ENCODE measurements at places on chromosomes 5 and 9.

DNA sequence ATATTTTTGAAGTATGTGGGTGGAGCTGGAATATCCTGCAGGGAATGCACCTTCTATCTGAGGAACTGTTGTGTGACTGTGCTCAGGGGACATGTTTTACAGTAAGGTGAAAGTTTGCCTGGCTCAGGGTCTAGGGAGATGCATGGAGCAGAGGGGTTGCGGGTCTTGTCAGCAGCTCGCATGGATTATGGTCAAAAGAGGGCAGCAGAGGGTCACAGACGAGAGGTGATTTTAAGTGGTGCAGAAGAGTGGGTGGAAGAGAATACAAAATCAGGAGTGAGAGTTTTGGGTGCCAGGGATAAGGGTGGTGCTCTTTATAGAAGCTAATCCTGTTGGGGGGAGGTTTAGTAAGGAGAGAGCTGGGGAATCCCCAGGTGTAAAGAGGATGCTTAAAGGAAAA lies 53.5 kb upstream of the GRIN3A start:
- peak; percentile 65 for DNase-seq

GRCh38 chr5:82613891-82614290 lies 335.7 kb upstream of the RPS23 start:
- DNase-seq: no peak

DNA sequence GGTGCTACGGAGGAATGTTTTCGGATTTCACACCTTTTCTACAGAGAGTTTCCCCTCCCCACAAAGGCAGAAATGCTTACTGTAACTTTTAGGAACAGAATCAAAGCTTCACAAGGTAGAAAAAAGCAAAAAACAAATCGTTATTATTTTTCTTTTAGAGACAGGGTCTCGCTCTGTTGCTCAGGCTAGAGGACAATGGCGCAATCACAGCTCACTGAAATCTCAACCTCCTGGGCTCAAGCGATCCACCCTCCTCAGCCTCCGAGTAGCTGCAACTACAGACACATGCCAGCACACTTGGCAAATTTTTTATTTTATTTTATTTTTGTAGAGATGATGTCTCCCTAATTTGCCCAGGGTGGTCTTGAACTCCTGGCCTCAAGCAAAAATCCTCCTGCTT lies 394.5 kb downstream of the CTNND2 start:
- DNase-seq: no peak

DNA sequence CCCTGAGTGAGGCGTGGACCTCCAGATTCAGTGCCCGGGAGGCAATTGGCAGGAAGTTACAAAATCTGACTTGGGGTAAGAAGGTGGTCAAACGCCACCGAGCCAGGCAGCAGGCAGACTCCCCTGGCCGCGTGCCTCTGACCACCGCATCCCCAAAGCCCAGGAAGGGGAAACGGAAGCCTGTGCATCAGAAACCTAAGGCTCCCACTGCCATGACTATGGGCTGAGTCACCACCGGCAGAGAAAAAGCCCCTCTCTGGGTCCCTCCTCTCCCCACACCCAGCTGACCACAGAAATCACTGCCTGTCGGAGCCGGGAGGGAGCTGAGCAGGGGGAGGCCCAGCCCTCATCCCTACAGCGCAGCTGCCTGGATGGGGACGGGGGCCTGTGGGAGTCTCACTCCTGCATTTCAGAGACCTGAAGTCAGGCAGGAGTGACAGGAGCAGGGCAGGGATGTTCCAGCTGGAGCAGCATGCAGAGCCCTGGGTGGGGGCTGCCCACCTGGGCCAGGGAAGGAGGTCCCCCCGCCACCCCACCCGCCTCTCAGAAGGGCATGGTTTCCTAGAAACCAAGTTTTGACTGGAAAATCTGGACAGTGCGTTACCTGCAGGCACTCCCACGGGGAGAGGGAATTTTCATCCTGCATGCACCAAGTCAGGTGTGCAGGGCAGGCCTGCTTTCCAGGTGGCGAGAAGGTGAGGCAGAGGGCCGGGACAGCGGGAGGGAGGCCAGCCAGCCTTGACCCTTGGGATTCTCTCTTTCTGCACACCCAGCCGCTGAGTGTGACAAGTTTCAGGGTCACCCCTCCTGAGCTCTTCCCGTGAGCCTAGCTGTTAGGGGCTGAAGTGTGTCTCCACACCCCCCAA lies 68.2 kb downstream of the LRSAM1 start:
- no peak for DNase-seq

GRCh38 chr9:105712297-105712696 lies 18.0 kb downstream of the TMEM38B start:
- DNase-seq: no peak

DNA sequence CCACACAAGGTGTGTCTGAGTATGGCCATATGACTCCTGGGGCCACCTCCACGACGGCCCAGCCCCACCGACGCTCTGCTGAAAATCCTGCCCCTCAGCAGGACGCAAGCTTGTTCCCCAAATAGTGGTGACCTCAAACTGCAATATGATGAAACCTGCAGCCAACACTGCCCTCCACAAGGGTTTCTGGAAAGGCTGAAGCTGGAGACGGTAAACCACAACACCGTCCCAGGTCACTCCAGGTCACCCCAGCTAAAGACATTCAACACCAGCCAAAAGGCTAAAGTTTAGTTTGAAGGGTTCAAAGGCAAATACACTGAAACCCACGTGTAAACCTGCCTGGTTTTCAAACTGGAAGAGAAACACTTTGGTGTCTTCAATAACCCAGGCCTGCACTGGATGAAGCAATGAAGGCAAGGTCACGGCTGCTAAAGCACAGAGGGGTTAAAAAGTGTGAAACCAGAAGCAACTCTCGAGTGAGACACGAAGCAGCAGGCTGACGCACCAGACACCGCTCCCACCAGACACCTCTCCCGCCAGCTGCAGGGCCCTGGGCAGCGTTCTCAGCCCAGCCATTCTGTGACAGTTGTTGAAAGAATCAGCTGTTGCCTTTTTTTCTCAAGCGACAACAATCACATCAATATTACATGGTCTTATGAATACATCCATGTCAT lies 1.8 kb upstream of the LHX3 start:
- no peak for DNase-seq

GRCh38 chr5:171223927-171224326 lies 85.1 kb upstream of the TLX3 start:
- no peak for DNase-seq

DNA sequence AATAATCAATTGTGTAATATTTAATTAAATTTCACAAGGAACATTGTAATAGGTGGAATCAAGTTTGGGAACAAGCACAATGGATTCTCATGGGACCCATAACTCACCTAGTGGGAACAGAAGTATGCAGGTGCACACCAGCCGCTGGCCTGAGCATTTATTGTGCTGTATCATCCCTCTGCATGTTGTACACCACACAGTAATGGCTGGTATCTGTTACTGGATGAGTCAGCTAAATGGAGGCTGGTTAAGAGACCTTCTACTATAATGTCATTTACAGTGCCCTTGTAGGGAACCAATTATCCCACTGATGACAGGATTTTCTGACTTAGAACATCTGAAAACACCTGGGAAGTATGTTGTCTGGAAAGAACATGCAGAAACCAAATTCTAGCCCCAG lies 3.2 kb upstream of the MAP3K1 start:
- DNase-seq: no peak

DNA sequence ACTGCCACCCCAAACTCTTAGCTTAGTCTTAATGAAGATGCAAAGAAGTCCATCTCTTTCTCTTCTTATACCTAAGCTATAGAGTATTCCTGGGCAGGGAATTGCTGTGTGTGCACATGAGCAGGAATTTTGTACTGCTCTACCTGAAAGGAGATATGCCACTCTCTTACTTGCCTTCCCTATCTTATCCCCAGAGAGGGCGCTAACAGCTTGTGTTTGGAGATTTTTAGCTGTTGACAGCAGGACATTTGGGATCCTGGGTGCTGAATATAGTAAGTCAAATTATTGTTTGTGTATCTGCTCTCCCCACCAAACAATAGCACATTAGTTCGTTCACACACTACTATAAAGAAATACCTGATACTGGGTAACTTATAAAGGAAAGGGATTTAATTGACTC lies 159.5 kb downstream of the GABRG2 start:
- no peak for DNase-seq

DNA sequence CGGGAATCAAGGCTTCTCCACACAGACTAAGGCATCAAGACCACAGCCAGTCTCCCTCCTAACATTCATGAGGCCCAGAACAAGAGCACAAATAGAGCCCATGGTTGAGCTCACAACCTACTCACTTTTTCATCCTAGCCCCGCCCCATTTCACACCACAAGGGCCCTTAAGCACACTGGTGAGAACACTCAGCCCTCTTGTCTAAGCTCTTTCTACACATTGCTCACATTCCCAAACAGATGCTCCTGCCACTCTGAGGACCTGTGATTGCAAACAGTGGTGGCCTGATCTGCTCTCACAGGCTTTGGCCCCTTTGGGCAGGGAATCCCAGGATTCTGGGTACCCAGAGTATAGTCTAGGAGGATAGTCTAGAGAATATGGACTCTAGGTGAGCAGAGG lies 54.0 kb downstream of the FEM1C start:
- DNase-seq: no peak

DNA sequence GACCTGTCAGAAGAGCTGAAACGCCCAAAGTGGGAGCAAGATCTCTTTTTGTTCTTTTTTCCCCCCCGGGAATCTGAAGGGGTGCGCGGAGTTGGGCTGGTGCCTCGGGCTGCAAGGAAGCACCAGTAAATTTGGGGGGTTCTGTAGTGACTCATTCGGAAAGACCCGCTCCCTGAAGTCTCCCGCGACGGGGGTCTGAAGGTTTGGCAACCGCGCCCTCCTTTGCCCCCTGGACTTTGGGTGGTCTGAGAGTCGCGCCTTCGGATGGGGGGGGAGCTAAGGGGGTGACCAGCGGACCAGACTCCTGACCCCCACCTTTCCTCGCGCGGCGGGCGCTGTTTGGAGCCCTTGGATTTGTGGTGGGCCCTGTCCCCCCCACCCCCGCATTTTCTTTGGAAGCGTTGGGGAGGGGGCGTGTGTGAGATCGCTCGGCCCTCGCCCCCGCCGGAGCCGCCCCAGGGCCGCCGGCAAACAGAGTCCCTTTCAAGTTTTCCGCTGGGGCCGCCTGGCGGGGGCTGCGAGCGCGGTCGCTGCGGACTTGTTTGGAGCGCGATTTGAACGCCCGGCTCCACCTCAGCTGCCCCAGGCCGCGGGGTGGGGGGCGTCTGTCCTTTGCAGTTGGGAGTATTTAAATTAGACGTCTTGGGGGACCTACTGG lies 2.0 kb downstream of the CXXC5 start:
- DNase-seq: peak; percentile 59

GRCh38 chr9:120885958-120886357 lies 9.0 kb upstream of the PHF19 start:
- DNase-seq: no peak

- DNase-seq: no peak
These were observed 14.5 kb downstream of the PTCH1 start for GRCh38 chr9:95502248-95502647.

DNA sequence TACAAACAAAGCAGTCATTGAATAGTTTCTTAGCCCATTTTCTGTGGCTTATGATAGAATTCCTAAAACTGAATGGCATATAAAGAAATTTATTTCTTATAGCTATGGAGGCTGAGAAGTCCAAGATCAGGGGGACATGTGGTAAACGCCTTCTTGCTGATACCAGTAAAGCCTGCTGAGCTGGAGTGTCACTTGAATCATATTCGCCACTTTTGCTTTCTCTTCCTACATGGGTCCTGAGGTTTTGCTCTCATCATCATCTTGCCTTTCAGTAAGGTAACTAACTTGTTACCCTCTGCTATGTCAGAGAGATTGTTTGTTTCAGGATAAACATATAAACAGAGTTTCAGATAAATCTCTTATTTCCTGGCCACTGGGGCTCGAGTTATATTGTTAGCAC lies 203.3 kb upstream of the DMRT1 start:
- no peak for DNase-seq

DNA sequence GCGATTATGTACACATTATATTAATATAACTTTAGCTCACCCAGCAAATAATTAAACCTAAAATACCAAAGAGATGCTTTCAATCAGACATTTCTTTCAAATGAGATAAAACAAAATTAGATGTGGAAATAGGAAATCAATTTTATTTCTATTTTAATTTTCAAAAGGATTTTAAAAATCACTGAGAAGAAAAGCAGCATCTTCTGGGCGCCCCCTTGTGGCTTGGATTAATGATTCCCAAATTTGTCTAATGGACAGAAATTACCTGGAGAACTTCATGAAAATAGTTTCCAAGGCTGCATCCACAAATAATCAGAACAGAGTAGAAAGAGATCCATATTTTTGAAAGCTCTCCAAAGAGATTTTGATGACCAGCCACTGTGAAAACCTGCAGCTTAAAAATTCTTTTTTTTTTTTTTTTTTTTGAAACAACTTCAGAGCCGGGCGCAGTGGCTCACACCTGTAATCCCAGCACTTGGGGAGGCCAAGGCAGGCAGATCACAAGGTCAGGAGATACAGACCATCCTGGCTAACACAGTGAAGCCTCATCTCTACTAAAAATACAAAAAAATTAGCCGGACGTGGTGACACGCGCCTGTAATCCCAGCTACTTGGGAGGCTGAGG lies 50.9 kb upstream of the CEMIP2 start:
- DNase-seq: peak; percentile 64

- no peak for DNase-seq
These were observed 113.7 kb downstream of the LHFPL2 start for GRCh38 chr5:78534905-78535200.

- DNase-seq: no peak
These were observed 27.6 kb upstream of the DUSP1 start for GRCh38 chr5:172798422-172799215.

DNA sequence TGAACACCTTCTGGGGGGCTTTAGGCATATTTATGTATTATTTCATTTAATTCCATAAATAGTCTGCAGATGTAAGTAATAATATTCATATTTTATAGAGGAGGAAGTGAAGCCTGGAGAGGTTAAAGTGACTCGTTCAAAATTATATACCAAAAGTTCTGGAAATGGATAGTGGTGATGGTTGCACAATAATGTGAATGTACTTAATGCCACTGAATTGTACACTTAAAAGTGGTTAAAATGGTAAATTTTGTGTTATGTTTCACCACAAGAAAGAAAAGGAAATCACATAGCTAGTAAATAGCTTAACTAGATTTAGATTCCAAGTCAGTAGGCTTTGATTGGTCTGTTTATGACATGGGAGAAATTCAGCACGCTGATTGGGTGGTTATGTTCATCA lies 13.0 kb upstream of the TMEFF1 start:
- peak; percentile 34 for DNase-seq

DNA sequence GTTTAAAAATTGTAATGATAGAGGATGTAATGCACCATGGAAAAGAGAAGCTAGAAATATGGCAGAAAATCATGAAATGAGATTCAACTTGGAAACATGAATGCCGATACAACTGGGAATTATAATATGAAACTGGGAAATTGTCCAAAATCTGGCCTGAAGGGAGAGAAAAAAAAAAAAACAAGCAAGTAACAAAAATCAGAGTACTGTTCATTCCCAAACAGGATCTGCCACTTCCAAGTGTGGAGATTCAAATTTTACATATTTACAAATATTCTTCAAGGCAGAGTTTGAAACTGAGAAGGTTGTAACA lies 56.6 kb upstream of the MOCS2 start:
- DNase-seq: no peak

DNA sequence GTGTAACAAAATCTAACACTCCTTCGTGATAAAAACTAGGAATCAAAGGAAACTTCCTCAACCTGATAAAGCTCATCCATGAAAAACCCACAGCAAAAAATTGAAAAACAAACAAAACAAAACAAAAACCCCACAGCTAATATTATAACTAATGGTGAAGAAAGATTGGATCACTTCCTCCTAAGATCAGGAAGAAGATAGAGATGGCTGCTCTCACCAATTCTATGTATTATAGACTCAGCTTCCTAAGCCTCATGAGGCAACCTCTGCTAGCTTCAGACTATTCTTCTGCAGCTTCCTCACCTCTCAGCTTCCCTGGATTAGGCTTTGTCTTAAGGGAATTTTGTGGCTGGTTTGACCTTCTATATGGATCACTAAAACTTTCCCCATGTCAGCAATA lies 40.1 kb downstream of the PHAX start:
- DNase-seq: no peak
